CD4-positive, alpha-beta T cell treated with Interferon alpha-2 for 1 hour (primary cell): ENCODE measurements at places on chromosomes 12 and 14.

- no peak for DNase-seq
Observed at GRCh38 chr12:26037615-26038220, 79.2 kb downstream of the RASSF8 start.

DNA sequence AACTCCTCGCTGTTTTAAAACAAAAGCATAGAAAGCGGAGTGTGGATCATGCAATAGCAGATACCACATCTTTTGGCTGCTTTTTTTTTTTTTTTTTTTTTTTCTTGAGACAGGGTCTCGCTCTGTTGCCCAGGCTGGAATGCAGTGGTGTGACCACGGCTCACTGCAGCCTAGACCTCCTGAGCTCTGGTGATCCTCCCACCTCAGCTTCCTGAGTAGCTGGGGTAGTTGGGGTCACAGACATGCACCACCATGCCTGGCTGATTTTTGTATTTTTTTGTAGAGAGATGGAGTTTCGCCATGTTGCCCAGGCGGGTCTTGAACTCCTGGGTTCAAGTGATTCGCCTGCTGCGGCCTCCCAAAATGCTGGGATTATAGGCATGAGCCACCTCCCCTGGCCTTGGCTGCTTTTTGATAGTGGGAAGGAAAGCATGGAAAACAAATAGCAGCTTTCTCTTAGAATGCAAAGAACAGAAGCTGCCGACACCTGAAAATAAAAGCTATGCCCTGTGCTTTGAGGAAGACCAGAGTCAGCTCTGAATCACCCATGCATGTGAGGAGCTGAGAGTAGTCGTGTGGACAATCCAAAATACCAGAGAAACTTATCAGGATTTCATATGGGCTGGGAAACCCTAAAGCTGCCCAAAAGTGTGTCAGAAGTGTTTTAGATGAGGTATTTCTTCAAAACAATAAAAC is 3.6 kb upstream of the ELK3 start:
- no peak for DNase-seq

- DNase-seq = no peak
Observed at GRCh38 chr12:88538250-88538649, 42.0 kb downstream of the KITLG start.

DNA sequence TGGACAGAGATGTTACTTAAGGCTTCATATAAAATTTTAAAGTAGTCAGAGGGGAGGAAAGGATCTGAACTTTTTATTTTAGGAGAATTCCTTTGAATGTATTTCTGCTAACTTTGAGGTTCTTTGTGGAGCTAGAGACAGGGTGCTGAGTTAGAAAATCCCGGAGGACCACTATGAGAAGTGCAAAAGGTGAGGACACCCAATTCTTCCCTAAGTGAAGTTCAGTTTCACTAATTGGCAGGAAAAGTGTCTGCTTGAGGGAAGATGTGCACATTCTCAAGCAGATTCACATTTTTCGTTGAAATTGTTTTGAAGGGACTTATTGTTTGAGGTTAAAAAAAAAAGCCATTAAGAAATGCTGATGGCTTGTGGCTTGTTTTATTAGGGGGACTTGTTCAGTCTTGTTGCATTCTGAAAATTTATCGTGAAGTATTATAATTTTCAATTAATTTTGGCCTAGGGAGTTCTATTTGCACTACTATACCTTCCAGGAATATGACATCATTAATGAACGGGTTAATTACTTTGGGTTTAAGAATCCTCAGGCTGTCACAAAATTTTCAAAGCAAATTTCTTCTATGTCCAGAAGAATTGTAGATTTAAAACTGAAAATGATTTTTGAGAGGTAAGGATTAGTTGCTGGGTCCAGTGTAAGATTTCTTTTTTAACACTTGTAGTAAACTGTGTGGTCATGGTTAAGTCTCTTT is 1.8 kb downstream of the PCNX1 start:
- no peak for DNase-seq

DNA sequence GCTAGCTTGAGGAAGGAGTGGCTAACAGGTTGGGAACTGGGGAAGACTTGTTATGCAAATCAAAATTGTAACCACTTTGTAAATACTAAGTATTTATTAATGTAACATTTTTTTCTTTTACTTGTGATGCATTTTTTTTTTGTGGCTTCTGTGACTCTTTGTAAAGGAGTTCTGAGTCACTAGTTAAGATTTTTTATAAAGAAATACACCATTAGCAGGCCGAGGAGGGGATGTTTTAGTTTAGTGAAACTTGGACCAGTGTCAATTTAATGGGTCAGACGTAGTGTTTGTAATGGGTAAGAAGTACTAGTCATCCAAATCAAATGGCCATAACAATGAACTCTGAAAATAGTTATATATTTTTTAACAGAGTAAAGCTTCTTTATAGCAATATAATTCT is 43.1 kb downstream of the AKAP6 start:
- no peak for DNase-seq

- no peak for DNase-seq
Observed at GRCh38 chr12:62659453-62660295, 193.0 kb downstream of the MON2 start.

DNA sequence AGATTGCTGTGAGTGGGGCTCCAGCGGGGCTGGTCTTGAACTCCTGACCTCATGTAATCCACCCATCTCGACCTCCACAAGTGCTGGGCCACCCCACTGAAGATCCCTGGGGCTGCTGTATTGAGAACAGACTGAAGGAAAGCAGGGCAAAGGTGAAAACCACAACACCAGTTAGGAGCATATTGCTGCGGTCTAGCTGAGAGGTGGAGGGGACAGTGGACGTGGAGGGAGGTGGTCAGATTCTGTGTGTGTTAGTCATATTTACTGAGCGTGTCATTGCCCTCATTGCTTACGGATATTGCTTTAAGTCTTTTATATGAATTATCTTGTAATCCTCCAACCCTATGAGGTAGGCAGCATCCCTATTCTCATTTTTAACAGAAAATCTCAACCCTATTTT is 69.0 kb upstream of the OVCH1 start:
- DNase-seq = no peak

DNA sequence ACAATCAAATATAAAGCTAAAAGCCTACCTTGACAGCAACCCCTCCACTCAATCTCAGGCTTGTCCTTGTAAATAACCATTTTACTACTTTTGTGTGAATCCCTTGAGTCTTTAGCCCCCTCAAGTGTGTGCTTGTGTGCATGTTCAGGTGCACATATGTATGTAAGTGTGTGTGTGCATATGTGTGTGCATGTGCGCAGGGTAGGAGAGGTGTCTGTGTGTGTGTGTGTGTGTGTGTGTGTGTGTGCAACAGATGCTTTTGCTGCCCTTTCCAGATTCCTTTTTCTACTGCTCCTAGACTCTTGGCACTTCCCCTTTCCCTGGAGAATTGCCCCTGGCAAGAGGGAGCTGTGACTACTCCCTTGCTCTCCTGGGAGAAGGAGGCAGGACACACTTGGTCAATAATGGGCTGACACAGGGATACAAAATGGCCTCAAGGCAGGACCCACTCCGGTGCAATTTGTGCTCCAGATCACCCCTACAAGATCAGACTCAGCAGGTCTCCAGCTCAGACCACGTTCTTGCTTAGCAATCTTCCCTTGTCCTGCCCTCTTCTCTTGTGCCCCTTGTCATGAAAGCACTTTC is 73.4 kb downstream of the IFNG start:
- no peak for DNase-seq

GRCh38 chr12:116656306-116656705 is 81.6 kb downstream of the SPRING1 start:
- DNase-seq = no peak

GRCh38 chr14:96050482-96050881 is 11.3 kb downstream of the C14orf132 start:
- no peak for DNase-seq

- DNase-seq = no peak
Observed at GRCh38 chr14:57323721-57324120, 55.0 kb downstream of the AP5M1 start.

GRCh38 chr14:105167303-105168092 is 1.1 kb downstream of the JAG2 start:
- no peak for DNase-seq

DNA sequence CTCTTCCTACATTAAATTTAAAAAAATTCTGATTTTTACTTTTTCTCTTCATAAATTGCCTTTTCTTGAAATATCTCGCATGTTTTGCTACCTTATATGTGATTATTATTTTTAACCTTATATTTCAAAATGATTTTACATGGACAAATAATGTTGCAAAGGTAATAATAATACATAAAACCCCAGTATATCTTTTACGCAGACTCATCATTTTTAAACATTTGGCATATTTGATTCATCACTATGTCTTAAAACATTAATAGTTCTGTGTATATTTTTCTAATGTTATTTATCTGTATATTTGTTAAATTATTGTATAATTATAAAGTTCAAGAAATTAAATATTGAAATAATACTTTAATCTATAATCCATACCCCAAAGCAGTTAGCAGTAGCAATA is 350.8 kb downstream of the RPL10L start:
- no peak for DNase-seq

- no peak for DNase-seq
Observed at GRCh38 chr12:128612150-128612850, 211.5 kb downstream of the SLC15A4 start.

DNA sequence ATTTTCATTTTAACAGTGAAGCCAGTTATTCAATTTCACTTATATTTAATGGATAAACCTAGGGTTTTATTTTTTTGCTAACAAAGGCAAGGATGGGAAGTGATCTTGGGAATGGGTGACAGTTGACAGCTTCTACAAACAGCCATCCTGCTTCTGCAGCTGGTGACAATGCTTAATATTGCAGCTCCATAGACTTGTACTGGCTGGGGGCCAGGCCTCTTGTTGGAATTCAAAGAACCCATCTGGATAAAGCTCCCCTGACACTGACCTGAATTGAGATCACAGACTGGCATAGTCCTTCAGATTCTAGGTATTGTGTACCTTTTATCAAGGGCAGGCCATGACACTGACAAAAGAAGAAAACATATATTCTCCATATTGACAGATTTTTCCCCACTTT is 664.6 kb upstream of the FOXG1 start:
- DNase-seq = no peak

GRCh38 chr14:63039866-63040265 is 5.4 kb downstream of the KCNH5 start:
- no peak for DNase-seq

DNA sequence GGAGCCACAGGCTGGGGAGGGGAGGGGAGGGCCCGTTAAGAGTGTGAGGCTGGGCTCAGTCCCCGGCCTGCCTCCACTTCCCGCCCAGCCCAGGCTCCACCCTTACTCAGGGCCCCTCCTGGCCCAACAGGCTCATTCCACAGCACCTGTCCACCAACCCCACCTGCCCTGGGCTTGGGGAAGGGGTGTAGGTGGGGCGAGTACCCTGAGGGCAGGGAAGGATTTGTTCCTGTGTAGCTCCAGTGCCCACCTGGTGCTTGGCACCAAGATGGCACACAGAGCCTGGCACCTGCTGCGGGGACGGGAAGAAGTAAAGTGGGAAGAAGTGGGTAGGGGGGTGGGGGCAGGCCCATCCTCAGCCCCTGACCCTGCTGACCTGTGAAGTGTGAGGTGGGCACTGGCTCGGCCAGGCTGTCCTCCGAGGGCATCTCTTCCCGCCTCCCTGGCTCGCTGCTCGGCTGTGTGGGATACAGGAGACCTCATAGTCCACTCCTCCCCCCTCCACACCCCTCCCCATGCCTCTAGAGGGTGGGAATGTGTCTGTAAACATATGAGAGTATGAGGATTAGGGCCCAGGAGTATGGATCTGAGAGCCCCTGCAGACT is 35.1 kb downstream of the NCKAP5L start:
- no peak for DNase-seq

DNA sequence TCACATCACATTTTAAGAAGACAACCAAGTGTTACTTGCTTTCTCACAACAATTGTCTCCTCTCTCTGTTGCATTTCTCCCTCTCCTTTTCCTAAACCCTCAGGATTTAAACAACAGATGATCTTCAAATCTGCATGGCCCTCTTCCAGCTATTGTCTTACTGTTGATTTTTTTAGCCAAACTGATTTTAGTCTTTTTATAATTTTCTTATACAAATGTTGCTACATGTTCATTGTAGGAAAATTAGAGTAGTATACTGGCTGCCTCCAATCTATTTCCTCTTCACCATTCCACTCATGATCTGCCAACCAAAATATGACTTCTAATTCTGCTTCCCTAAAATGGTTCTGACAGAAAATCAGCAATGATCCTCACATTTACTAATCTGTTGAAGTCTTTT is 1.4 kb upstream of the KERA start:
- DNase-seq = no peak

DNA sequence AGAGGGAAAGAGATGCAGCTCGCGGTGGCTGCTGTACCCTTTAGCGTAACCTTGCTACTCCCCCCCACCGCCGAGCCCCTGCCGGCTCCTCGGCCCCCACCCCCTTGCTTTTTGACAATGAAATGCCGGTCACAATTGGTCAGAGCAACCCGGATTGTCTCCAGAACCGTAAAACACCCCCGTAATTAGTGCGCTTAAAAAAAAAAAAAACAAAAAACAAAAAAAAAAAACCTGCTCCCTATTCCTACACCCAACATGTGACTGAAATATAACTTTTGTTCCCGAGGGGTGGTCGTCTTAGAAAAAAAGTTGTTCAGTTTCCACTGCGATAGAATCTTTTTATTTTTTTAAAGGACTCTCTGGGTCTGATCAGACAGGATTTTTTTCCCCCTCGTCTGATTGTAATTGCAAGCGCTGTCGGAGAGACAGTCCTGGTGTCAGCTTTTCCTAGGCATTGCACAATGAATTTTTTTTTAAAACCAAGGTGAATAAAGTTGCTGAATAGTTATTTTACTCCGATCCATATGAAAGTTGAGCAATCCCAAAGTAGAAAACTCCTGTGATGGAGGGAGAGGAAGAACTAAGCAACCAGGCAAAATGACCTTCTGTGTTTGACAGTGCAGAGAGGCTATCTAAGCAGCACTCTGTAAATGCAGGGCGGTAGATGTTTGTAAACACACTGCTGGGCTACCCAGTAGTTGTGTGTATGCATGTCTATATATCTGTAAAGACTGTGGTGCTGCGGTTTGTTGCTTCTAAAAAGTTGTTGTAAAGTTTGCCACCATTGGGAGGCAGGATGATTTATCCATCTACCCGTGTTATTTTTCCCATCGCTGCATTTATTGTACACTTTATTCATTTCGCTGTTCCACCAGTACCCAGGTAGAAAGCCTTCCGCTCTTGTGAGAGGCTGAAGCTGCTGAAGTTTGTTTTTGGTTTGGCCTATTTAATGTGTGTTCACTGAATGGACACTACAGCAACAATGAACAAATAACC is 1.1 kb downstream of the ETV6 start:
- DNase-seq = peak; percentile 12

DNA sequence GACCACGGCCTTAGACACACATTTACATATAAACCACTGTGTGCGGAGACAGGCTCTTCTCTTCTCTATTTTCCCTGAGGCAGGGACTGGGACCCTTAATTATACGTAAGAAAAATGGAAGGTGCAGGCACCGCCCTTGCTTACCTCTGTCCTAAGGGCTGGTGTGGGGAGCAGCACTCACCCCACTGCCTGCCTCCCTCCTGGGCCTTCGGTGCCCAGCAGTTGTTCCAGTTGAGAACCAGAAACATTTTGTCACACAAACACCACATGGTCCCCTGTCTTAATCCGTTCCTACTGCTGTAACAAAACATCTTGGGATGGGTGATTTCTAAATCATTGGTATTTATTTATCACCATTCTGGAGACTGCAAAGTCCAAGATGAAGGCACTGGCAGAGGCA is 192.7 kb upstream of the DIO3 start:
- no peak for DNase-seq
